Panc1 (cell line): ENCODE measurements at places on chromosomes 12 and 14.

- peak; percentile 32 for DNase-seq
Measured at GRCh38 chr14:67526676-67527459, 6.2 kb upstream of the PLEKHH1 start.

DNA sequence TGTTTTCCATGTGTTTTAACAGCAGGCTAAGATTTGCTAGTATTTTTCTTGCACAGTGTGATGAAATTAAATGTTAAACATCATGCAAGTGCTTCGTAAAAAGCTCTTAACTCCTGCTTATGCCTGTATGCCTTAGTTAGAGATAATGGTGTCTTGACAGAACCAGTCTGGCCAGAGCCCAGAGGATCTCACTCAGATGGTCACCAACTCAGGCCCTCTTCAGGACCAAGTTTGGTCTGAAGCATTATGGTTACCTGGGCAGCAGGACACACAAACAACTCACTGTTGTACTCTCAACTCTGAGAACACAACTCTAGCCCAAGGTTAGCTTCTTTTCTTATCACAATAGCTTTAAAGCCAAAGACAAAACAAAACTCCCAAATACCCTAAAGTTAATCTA is 115.4 kb downstream of the KIF21A start:
- no peak for DNase-seq

DNA sequence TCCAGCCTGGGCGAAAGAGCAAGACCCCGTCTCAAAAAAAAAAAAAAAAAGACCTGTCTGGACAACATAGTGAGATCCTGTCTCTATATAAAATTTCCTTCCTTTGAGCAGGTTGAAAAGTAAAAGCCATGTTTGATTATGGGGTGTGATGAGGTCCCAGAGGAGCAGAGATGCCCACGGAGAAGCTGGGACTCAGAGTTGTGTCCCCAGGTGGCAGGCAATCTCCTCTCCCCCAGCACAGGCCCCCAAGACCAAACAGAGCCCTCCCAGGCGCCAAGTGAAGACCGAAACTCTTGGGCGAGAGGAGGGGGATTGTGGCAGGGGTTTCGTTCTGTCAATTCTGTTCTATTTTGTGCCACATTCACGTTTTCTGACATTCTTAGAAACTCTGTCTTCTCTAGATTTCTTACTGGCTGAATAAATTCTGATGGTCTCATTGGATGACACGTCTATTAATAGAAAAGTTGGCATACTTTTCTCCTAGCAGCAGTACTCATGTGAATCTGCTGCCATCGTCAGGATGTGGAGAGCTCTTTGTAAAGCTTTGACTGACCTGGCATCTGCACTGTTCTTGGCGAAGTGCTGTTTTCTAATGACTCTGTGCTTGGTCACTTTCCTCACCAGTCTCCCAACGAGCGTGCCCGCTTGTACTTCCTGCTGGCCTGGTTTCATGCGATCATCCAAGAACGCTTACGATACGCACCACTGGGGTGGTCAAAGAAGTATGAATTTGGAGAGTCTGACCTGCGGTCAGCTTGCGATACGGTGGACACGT is 43.4 kb downstream of the HSP90AA1 start:
- no peak for DNase-seq

DNA sequence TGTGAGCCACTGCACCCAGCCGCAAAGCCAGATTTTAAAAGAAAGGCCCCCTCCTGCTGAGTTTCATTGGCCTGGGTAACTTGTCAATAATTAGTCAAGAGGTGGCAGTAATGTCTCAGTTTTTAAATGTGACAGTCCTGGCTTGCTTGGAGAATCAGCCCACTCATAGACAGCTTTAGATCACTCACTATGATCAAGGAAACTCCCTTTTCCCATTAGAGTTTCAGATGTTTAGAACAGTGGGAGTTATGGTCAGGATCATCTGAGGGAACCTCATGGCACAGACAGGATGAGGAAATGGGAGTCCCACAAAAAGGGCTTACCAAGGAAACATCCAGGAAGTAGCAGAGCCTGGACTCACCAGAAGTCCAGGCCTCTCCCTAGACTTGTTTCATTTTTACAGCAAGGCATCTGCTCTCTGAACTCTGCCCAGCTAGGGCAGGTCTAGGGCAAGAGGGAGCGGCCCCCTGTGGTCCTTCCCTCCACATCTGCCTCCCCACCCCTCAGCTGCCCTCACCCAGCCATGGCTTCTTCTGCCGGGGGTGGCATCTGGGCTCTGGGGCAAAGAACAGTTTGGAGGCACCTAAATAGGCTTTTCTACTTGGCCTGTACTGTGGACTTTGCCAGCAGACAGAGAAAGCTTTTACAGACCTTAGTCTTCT is 11.2 kb downstream of the BCL2L14 start:
- peak; percentile 20 for DNase-seq

- DNase-seq = no peak
Measured at GRCh38 chr12:122081697-122082221, 3.2 kb downstream of the MLXIP start.

GRCh38 chr12:104827587-104827986 is 130.5 kb downstream of the SLC41A2 start:
- no peak for DNase-seq

DNA sequence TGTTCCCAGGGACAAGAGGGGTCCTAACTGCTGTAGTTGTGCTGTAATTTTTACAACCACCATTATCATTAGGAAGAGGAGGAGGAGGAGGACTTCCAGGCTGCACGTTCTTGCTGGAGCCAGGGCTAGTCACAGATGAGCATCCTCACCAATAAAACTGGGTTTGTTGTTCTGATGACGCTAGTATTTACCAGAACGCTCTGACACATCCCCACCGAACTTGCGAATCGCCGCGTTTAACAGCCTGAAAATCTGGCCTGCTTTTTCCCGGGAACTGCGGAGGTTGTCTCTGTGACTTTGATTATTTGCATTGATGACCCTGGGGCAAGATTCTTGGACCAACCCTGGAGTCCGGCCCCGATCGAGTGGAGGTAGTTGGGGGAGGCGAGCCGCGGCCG is 10.2 kb downstream of the TBX5 start:
- no peak for DNase-seq

DNA sequence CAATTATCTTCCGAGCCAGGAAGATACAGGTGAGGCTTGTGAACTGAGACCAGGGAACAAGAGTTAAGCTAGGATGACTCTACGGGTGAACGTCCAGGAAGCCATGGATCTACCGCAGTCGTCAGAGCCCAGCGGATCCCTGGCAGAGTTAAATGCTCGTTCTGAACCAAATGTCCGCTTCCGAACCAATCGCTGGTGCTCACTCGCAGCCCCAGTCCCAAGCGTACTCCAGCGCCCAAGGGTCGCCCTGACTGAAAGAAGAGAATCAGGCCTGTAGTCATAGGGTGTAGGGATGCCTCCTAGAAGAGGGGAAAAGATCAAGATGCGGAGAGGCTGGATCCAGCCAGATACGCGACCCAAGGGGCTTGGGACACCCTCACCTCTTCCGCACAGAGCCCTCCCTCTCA is 283 bp downstream of the VIPAS39 start:
- DNase-seq = no peak
